ENCODE measurements at places on chromosomes 7 and 10.

- no peak for DNase-seq
These were observed 1112.7 kb downstream of the TYW1 start for GRCh38 chr7:68109299-68109698.

- no peak for DNase-seq
These were observed 84.4 kb upstream of the TNS3 start for GRCh38 chr7:47666164-47666862.

- no peak for DNase-seq
These were observed 19.1 kb downstream of the KBTBD2 start for GRCh38 chr7:32872421-32872820.

GRCh38 chr7:127726476-127726875 is 74.5 kb downstream of the SND1 start:
- DNase-seq: no peak

DNA sequence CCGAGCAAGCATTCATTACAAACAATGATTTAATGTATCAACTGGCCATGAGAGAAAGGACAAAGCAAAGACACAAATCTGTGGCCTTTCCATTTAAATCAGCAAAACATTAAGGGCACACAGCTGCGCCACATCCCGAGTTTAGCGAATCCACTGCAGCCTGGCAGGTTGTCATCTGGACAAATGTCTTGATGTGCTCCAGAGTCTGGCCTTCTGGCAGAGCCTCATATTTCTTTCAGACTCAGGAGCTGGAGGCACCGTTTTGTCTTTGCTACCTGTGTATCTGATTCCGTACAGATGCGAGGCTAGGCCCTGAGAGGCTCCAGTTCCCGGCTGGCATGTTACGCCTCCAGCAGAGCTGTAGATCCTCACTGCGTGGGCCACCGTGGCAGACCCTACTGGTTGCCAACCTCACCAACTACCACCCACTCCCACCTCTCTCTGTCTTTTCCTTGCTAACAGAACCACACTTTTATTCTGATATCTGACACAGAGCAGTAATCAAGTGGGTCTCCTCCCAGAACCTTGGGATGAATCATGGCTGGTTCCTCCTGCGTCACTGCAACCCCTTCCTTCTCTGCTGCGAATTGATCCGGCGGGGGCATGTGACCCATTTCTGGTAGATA is 40.9 kb upstream of the EFCAB10 start:
- no peak for DNase-seq

DNA sequence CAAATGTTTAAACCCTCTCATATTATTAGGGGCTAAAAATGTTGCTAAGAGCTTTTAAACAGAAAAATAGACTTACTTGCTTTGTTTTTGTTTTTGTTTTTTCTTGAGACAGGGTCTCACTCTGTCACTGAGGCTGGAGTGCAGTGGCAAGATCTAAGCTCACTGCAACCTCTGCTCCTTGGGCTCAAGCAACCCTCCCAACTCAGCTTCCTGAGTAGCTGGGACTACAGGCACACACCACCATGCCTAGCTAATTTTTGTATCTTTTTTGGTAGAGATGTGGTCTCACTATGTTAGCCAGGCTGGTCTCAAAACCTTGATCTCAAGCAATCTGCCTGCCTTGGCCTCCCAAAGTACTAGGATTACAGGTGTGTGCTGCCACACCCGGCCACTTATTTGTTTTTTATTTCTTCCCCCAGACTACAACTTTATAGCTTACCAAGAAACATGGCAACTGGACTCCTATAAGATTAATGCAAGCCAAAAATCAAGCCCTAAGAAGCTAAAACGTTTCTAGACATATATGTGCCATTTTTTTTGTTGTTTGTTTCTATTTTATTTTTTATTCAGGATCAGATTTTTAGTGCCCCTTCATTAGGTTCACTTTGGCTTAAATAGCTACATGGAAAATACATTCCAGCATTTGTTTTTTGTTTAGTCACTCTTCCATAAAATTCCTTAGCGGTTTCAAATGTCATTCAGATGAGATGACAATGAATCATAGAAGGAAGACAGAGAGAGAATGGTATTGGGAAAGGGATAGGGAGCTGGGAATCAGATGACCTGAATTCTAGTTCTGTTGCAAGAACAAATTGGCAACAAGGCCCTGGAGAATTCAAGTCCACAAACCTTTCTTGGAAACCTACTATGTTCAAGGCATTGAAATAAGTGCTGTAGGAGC is 163.4 kb upstream of the MKLN1 start:
- DNase-seq: no peak

DNA sequence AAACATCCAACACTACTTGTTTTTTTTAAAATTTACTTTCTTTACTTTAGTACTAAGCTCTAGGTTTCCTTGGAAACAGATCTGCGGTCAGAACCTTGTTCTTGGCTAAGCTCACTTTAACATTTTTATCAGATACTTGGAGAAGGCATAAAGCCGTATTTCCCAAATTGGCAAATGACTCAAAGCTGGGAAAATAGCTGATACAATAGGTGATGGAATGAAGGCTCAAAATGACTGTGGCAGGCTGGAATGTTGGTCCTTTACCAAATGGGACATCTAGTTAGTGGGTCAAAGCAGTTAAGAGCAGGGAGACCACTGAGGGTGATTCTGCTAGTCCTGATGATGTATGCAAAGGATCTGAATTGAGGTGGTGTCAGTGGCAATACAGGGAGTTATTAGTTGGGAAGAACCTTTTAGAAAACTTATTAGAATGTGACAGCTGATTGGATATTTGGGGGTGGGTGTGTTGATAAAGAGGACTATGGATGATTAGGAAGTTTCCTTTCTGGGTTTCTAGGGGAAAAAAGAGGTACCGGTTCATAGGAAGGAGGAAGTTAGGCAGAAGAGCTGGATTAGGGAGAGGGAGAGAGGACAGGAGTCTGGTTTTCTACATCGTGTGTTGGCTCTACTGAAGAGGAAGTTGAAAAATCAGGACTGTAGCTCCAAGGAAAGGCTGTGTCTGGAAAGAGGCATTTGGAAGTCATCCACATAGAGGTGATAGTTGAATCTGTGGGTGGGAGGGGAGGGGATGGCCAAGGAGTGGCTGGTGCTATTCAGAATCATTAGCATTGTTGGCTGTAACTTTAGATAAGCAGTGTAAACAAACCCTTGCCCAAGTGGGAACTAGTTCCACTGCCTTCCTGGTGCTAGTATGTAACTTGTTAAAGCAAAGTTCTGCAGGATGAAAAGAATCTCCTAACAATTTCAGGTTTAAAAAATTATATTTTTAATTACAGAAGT is 13.1 kb downstream of the PLCE1 start:
- peak; percentile 16 for DNase-seq

- no peak for DNase-seq
These were observed 69.1 kb downstream of the SLIT1 start for GRCh38 chr10:97116462-97117162.

DNA sequence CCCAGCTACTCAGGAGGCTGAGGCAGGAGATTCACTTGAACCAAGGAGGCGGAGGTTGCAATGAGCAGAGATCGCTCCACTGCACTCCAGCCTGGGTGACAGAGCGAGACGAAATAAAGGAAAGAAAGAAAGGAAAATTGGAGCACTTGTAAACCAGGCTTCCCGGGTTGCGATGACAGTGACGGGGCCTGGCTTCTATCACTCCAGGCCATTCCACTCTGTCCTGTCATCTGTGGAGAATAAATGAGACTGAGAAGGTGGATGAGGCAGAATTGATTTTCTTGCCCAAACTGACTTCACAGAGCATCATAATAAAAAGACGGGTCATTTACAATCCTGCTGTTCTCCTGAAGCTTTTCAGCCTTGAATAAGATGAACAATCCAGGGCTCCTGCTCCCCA is 12.1 kb upstream of the KPNA7 start:
- DNase-seq: no peak

- DNase-seq: no peak
These were observed 8.8 kb downstream of the FZD9 start for GRCh38 chr7:73442222-73442902.

GRCh38 chr10:96642973-96643372 is 56.2 kb upstream of the TM9SF3 start:
- no peak for DNase-seq

- DNase-seq: no peak
These were observed 2.2 kb upstream of the LRRC27 start for GRCh38 chr10:132329565-132330485.

All from NCI-H2029 treated with DMSO at 0.1 percent for 48 hours (cell line).